ENCODE measurements at places on chromosomes 5 and 9.

DNA sequence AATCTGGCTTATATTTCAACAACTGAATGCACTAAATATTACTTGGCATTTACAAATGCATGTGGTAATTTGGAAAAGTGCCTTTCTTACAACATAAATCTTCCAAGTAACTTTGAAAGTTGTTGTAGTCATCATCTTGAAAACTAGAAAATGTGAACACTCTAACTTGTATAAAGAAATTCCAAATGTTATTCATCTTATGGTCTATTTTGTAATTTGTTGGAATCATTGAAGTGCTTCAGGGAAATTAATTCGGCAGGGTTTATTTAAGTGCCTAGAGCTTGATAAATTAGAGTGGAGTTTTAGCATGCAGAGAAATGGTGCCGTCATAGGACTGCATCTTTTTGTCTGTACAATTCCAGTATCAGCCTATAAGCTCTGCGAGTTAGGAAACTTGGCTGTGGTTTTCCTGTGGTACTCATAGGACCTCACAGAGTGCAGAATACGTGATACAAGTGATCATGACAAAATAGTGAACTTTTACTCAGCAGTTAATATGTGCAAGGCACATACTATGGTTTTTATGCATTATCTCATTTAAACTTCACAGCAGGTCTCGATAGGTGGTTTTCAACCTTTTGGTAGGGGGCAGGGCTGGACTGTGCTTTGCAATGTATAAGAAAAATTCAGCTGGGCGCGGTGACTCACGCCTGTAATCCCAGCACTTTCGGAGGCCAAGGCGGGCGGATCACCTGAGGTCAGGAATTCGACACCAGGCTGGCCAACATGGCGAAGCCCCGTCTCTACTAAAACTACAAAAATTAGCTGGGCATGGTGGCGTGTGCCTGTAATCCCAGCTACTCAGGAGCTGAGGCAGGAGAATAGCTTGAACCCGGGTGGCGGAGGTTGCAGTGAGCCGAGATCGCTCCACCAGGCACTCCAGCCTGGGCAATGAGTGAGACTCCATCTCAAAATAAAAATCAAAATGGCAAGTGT is 79.6 kb downstream of the RAI14 start:
- no peak for DNase-seq

DNA sequence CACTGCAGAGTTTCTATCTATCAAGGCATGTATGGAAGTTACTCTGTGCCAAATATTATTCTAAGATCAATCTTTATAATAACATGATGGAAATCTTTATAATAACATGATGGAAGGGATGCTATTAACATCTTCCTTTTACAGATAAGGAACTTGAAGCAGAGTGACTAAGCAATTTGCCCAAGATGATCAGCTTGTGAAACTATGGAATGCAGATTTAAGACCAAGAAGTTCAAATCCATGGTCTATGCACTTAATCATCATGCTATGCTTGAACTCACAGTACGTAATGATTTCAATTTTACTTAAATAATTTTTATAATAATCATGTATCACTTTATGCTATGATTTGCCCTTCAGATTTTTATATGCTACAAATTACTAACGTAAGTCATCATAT is 123.1 kb downstream of the DNAH5 start:
- peak; percentile 6 for DNase-seq

- DNase-seq = no peak
These were observed 25.9 kb downstream of the RUSC2 start for GRCh38 chr9:35515766-35516165.

- DNase-seq = no peak
These were observed 2.3 kb upstream of the AQP3 start for GRCh38 chr9:33449715-33450114.

GRCh38 chr5:148090773-148091250 is 27.0 kb downstream of the SPINK5 start:
- no peak for DNase-seq

Data from kidney tubule cell (primary cell).